ENCODE measurements at places on chromosomes 11 and 22.
A peak's percentile ranks its signal among the peaks of the same experiment; 100 is the strongest.

DNA sequence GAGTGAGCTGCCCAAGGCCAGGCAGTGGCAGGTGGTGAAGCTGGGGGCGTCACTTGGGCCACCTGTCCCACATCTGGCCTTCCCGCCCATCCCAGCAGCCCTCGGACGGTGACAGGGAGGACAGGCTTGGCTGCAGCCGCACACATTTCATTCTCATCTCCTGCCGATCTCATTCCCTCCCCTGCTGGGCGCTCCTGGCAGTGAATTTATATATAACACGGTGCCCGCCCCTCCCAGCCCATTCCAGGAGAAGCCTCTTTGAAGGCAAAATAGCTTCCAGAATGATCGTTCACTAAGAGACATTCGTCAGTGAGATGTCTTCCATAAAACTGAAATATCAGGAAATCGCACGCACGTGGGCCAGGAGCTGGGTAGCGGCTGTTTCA lies 861.3 kb downstream of the TBC1D22A start:
- no peak for DNase-seq

DNA sequence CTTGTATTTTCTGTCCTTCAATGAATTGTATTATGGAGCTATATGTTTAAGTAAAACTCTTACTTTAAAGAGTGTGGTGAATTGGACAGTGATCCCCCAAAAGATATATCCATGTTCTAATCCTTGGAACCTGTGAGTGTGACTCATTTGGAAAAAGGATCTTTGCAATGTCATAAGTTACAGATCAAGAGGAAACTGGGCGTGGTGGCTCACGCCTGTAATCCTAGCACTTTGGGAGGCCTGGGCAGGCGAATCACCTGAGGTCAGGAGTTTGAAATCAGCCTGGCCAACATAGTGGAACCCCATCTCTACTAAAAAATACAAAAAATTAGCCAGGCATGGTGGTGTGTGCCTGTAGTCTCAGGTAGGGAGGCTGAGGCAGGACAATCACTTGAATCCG lies 36.7 kb downstream of the ELF5 start:
- no peak for DNase-seq

DNA sequence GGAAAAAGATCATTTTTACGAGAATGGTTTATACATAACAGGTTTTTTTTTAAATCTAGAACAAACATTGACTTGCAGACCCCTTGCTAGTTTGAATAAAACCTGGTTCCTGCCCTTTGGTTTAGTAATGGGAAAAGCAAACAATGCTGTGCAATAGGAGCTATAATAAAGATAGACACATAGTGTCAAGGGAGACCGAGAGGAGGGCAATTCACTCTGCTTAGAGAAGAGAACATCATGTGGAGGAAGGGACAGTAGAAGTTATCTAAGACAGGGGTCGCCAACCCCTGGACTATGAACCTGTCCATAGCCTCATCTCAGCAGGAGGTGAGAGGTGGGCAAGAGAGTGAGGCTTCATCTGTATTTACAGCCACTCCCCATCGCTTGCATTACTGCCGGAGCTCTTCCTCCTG lies 7.0 kb upstream of the RDX start:
- DNase-seq: no peak

DNA sequence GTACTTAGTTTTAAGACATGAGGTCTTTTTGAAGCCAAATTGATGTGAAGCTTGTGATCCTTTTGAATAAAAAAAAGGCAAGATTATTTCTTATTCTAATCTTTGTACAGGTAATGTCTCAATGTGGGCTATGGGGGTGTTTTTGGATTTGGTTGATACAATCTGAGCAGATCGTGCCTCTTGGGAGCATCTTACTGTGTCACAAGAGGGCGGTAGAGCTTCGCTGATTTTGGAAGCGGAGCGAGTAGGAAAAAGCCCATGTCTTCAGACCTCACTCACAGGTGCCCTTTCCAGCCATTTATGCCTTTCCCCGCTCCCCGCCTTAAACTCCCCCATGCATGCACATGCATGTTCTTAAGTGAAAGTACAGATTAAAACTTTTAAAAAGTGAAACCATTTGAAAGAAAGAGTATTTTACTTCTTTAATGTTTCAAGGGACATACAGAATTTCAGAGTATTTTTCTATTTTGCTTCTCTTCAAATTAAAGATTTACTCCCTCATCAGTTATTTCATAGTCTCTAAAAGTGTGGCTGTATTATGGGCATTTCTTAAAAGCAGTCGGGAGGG lies 18.8 kb downstream of the DDX25 start:
- peak; percentile 72 for DNase-seq

DNA sequence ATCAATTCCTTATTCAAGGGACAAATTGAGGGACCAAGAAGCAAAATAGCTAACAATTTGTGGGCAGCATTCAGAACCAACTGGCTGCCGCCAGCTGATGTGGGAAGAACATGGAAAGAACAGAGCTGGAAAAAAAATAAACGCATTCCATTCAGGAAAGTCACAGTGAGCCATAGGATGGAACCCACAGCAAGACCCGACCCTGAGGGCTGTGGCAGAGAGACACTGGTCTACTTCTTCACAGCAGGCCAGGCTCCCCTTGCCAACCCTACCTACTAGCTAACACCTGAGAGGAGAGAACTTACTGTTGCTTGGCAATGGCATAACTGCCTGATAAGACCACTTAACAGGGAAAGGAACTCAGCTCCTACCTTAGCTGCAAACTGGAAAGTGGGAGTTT lies 123.5 kb upstream of the APOA1 start:
- no peak for DNase-seq

DNA sequence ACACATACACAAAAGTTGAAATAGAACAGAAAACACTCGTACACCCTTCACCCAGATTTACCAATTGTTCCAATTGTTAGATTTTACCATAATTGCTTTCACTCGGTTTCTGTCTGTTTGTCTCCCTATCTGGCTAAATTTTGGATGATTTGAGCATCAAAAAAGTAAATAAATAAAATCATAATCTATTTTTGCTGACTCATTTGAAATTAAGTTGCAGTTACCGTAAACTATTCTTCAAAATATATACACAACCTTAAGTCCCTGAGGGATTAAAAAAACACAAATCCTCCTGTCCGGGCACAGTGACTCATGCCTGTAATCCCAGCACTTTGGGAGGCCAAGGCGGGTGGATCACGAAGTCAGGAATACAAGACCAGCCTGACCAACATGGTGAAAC lies 81.3 kb upstream of the SYT9 start:
- no peak for DNase-seq

DNA sequence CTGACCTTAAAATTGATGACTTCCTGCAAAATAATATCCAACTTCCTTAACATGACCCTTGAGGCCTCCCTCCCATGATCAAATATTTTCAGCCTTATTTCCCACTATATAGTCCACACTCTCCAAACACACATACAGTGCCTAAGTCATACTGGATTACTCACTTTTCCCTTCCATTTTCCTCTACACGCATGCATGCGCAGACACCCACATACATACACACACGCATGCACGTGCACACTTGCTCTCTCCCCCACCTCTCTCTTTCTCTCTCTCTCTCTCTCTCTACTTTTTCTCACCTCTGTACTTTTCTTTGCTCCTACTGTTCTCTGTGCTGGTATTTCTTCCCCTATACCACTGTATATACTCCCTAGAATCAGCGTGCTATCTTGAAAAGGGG lies 28.1 kb downstream of the DLG2 start:
- DNase-seq: no peak

DNA sequence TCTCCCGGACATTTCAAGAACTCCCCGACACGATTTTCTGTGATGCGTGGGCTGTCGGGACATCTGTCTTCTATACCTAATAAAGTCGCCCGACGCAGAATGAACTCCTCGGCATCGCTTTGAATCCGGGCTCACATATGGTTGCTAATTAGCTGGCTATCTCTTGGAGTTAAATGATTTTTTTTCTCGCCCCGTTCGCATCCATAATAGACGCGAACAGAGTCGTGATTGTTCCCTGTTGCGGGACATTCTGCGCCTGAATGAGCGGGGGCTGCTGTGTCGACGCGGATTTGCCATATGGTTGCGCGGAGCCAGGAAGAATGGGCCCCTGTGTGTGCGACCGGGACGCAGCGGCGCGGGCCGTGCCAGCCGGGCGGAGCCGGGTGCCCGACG lies 16.4 kb downstream of the CDKN1C start:
- no peak for DNase-seq

DNA sequence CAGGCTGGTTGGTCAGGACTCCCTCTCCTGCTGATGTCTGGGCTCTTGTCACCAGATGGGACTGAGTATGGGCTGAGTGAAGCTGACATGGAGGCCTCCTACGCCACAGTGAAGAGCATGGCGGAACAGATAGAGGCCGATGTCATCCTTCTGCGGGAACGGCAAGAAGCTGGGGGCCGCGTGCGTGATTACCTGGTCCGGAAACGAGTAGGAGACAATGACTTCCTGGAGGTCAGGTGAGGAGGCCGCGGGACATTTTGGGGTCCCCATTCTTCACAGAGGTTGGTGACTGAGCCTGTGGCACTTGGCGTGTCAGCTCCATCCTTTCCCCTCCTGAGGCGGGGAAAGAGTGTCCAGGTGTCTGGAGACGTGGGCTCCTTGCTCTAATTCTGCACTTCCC lies 10.1 kb downstream of the GTPBP1 start:
- no peak for DNase-seq

GRCh38 chr11:13358596-13359270 lies 81.1 kb downstream of the BMAL1 start:
- DNase-seq: no peak

DNA sequence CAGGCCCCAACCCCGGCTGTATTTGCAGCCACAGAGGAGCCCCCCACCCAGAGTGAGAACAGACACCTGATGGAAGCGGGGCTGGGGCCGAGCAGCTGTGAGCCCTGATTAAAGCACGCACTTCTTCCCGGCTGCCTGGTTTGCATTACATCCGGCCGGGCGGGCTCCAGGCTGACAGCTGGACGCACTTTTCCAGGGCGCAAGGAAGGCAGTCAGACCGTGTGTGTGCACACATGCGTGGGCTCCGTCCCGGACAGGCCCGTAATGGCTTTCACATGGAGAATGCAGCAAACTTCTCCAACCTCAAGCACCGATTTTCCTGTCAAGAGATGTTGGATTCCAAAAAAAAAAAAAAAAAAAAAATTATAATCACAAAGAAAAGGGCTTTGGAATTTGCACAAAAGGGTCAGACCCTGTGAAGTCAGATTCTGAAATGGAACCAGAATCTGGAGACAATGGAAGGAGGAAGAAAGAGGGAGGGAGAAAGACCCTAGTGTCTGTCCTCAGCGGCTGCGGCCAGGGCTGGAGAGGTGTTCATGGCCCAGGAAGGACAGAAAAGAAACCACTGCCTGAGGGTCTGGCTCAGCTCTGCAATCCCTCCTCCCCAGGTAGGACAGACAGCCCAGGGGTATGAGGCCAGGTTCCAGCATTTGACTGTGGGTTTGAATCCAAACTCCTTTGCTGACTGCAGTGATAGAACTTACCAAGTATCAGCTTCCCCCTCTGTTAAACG lies 365.5 kb downstream of the MN1 start:
- no peak for DNase-seq

DNA sequence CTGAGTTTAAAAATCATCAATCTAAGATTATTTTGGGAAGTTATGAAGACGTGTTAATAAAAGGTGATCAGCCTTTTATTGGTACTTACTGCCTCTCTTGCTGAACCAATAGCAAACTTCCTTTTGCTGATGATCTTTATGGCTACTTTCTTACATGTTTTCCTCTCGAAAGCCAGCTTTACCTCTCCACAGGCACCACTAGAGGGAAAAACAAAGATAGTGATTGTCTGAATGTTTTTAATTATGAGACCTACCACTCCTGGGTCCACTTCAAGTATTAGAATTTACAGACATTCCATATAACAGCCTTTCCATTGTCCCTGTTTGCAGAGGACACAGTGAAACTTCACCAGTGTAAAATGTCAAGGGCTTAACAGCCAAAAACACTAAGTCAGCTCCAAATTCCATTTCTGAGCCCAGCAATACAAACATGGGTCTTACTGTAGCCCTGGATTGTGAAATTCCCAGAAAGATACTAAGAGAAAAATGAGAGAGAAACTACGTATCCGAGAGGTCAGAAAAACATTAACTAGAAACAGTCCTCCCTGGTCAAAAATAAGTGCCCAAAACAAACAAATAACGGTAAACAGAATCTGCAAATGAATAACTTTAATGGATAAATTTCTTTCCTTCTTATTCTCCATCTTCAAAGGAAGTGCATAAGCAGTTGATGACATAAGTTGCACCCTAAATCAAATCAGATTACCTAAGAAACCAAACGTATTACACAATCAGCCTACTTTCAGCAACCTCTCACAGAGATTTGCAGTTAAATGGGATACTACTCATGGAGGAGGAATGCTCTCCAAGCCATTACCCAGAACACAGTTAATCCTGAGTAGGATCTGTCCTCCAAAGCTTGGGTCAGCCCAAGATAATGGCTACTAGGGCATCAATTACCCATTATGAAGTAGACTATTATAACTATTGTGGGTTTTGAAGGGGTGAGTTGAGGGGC lies 29.5 kb downstream of the CHEK2 start:
- no peak for DNase-seq

DNA sequence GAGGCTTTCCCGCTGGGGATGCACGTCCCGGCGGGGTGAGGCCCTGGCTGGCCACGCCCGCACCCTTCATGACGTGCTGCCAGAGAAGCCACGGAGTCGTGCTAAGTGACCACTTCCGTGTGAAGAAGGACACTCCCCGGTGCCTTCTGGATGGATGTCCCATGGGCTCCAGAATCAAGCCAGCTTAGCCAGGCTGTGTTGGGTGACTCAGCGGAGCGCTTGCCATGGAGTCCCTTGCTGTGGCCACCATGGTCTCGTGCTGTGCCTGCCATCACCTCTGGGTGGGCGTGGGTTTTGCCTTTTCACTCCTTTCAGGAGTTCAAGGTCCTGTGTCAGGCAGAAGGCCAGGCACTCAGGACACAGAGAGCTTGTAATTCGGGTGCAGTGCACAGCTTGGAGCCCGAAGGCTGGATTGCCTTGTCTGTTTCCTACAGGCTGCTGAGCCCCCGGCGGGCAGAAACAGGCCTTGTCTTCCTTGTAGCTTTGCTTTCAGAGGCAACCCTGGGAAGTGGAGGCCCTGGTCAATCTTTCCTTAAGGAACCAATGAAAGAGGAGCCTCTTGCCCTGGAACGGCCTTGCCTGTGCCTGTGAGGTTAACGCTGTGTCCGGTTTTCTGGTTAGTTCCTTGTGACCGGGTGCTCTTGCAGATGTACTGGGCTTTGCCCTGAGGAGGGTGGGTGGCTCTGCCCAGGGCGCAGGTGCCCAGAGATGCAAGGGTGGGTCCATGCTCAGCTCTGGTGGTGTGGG lies 268.6 kb downstream of the TBC1D22A start:
- DNase-seq: no peak

Data from activated CD4-positive, alpha-beta T cell treated with anti-CD3 and anti-CD28 coated beads for 48 hours (primary cell).